ENCODE measurements at places on chromosomes 1 and 21. TPM values are rescaled to one million over a fixed set of nuclear protein-coding genes. Genes with fewer than 3 reads are reported as not detected.

DNA sequence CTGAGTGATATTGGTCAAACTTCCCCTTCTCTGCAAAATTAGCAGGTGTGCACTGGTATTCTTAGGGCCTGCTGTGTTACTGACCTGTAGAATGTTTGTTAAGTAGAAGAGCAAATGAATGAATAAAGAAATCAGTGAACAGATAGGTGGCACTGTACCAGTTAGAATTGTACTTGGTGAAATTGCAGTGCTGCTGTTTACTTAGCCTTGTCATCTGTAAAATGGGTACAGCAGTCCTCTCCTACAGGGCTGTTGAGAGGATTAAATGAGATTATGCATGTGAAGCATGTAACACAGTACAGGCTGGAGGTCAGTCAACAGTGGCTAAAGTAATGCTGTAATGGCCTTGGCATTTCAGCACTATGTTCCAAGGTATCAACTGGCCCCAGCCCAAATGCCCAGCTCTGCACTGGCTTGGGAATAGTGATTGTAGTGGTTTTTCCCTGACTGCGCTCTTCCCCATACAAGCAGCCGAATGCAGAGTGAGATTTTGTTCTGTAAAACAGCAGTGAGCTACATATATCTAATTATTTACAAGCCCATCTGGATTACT is 10.5 kb downstream of the VANGL1 start:
- DNase-seq: no peak

DNA sequence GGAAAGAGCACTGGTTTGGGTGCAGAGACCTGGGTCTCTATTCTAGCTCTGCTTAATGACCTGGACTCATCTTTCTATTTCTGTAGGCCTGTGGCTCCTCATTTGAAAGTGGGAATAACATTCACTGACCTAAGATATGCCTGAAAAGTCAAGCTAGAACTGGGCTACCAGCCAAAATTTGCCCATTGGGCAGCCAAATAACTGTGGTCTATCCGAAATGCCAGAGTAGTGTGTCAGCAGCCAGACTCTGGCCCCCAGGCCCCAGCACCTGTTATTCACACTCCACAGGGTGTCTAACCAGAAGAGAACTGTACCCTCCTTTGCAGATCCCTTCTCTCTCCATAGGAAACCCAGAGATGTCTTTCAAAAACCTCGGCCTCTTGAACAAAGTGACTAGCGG is 12.6 kb downstream of the DAB1 start:
- peak; percentile 11 for DNase-seq

DNA sequence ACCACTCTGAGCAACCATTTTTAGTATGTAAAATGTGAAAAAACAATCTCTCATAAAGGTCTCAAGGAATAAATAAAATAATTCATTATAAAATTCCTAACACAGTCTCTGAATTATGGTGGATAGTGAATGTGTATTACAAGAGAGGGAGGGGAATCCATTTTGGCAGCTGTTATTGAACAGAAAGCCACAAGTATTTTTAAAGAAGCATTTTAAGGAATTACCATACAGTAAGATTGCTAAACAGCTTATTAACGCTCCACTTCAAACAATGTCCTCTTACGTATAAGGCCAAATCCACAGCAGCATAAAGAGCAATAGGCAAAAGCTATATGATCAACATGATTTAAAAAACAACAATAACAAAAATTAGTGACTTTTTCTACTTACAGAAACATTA is 18.4 kb downstream of the PIGK start:
- DNase-seq: no peak

KCNA2 gene
- 0.80 TPM for polyA plus RNA-seq

PEAR1 gene
- polyA plus RNA-seq: 19.6 TPM
